Iris pigment epithelial cell (primary cell): ENCODE measurements at places on chromosomes 2 and 18.

DNA sequence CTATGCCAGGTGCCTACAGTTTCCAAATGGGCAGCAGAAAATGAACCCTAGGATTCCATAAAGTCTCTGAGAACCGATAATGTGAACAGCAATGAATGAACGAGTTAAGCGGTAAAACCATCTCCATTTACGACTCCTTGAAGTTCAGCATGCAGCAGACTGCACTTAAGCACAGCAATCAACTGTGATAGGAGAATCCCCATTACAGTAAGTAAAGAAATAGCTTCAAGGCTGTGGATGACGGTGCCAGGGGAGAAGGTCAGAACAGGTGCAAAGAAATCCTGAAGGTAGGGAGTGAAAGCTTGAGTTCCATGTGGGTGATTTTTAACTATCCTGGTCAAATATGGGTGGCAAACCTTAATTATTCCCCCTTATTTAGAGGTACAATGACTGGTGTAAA, 444.4 kb downstream of the NCKAP5 start:
- no peak for DNase-seq

DNA sequence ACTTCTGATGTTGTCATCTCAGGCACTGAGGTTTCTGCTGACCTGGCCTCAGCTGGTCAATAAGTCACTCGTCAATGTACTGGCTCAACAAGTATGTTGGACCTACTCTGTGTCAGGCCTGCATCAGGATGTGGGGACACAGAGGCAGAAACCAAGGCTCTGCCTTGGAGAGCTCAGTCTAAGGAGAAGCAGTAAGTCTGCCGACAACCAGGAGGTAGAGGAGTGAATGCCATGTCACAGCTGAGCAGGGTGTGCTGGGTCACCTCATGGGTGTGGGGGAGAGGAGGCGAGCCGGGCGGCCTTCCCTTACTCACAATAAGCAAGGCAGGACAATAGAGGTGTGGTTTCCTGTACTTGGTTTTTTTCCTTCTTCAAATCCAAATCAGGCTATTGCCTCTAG, 75.8 kb downstream of the COLEC12 start:
- DNase-seq, result no peak

- no peak for DNase-seq
These were observed 174.5 kb upstream of the PKDCC start for GRCh38 chr2:41873102-41874031.

DNA sequence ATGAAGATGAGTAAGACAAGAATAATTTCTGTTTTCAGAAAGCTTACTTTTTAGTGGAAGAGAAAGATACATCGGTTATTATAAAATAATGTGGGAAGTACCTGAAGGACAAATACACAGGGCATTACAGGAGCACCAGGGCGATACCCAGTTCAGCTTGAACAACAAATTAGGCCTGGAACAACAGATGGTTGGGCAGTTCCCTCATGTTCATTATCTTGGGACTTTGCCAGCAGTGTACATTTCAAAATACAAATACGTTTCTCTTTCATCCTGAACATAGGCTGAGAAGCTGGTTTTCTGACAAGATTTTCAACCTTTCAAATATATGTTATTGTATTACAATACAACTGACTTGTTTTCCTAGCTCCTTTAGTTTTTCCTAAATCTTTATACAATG, 79.6 kb downstream of the TGIF1 start:
- peak; percentile 39 for DNase-seq

- DNase-seq, result no peak
These were observed 188.7 kb downstream of the MBD5 start for GRCh38 chr2:148209603-148210002.

DNA sequence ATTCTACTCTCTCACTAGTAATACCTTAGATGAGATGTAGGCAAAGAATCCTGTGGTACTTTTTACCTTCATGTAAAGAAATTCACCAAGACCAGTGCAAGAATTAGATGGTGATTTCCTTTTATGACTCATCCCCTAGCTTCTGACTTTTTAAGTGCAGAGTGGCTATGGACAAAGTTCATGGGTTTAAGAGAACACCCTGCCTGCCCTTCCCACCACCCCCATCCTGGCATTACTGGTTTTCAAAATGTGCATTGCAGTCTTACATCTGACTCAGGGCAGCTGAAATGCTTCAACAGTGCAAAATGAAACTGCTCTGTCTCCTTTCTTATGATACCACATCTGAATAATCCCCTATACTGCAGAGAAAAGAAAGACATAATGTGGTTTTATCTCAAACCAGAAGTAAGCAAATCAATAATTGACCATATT, 22.6 kb downstream of the MAIP1 start:
- peak; percentile 84 for DNase-seq

DNA sequence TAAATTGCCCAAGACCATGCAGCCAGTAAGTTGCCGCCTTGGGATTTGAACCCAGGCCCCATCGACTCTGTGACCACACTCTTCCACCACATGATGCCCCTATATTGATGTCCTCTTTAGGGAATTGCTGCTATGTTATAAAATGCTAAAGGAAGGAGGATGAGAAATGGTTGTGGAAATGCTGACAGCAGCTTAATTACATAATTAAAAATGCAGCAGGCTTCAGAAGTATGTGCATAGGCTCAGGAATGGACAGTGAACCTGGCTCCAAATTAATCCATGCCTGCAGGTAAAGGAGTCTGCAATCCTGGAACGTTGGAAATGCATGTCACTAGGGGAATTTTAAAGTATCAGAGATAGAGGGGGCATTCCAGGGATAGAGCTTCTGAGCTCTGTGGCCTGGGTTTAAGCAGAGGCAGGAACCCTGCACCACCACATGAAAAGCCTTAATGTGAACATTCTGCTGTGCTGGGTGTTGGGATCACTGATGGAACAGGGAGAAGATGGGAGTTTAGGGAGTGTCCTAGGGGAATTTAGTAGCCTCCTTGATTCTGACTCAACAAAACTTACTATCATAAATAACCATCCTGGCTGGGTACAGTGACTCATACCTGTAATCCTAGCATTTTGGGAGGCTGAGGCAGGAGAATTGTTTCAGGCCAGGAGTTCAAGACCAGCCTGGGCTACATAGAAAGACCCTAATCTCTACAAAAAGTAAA, 76.1 kb upstream of the CCDC85A start:
- no peak for DNase-seq

GRCh38 chr2:71477231-71477691, 23.9 kb downstream of the DYSF start:
- no peak for DNase-seq

- DNase-seq, result peak; percentile 56
These were observed 3.1 kb upstream of the MATN3 start for GRCh38 chr2:20015482-20016083.

- peak; percentile 11 for DNase-seq
These were observed 802.1 kb upstream of the FAM98A start for GRCh38 chr2:34401186-34401585.

DNA sequence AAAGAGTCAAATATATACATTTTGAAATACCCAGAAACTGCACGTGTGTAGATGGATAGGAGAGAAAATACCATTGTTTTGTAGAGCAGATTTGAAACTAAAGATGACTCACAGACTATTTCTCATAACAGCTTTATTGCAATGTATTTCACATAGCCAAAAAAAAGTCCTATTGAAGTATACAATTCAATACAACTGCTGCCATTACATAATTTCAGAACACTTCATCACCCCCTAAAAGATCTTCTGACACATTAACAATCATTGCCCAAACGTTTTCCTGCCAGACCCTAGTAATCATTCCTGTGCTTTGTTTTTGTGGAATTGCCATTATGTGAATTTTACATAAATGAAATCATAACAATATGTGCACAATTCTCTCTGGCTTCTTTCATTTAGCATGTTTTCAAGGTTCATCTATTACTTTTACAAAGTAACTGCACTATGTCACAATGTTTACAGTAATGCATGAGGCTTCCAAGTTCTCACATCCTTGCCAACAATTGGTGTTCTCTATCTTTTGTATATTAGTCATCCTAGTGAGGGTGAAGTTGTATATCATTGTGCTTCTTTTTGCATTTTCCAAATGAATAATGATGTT, 378.6 kb upstream of the CWC22 start:
- DNase-seq, result peak; percentile 86

GRCh38 chr18:59620381-59620780, 76.8 kb downstream of the CCBE1 start:
- DNase-seq, result no peak

DNA sequence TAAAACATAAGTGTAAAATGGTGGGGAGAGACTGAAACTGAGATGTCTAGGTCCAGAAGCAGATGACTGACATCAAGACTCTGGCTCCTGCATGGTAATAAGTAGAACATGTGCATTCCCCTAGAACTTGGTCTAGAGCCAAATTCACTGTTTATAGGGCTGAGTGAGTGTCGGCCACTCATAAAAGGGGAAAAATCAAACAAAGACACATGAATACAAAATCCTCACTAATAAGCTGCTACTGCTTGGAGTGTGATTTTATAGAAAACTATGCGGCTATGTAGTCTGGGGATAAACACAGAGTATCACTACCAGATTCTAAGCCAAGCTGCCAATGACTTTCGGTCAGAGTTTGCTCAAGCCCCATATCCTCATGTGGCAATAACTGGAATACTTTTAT, 1080.8 kb upstream of the DDX18 start:
- DNase-seq, result no peak

GRCh38 chr18:21897811-21898210, 157.2 kb downstream of the MIB1 start:
- peak; percentile 39 for DNase-seq

GRCh38 chr2:195343540-195343939, 313.5 kb upstream of the SLC39A10 start:
- DNase-seq, result no peak
